ENCODE measurements at places on chromosomes 12 and 14.

GRCh38 chr12:111275308-111275707, 93.6 kb downstream of the PHETA1 start:
- DNase-seq: no peak

GRCh38 chr12:87467936-87468335, 561.3 kb downstream of the C12orf50 start:
- no peak for DNase-seq

GRCh38 chr12:78060186-78060585, 229.5 kb downstream of the NAV3 start:
- DNase-seq: no peak

GRCh38 chr12:10716704-10717315, 6.3 kb downstream of the YBX3 start:
- peak; percentile 5 for DNase-seq

DNA sequence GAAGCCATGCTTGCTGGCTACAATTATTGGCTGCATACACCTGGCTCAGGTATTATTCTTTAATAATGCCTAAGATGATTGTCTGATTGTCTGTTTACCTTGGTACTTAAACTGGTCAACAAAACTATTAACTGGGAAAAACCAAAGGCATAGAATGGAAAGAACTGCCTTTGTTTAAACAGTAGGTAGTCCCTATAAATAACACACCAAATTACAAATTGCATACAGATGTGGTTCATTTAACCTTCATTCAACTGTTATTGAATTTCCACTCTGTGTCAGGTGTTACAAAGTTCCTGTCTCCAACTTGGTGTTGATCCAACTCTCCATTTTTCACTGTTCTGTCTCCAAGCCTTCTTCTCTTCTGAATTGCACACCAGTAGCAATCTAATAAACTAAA, 79.8 kb upstream of the FSCB start:
- no peak for DNase-seq

DNA sequence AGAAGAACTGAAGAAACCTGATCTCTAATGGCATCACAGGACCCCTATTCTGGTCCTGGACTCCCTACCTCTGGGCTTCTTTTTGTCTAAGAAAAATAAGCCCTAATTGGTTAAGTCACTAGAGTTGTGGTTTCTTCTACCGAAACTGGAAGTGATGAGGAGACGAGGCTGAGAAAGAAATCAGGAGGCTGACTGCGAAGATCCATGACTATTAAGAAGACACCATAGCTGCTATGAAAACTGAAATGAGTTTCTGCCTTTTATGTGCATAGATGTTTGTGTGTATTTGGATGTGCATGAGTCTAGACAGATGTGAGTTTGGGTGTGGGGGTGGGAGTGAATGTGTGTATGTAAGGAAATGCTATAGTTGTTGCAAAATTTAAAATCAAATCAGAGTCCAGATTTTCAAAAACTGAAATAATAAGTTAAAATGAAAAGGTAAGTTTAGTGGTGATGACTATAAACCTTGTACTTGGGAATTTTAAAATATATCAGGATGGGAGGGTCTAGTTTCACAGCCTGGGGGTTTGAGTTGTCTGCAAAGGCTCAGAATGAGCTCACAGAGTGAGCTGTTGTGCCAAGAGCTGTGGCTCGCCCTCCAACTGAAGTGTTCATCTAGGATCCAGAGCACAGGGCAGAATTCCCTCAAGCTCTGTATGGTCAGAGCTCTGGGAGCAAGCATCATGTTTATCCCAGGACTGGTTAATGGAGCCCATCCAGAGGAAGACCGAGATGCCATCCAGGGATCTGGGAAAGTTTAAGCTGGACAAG, 94.9 kb downstream of the VCPKMT start:
- DNase-seq: no peak
